Activated naive CD4-positive, alpha-beta T cell treated with anti-CD3 and anti-CD28 coated beads for 36 hours (primary cell): ENCODE measurements at places on chromosomes 6 and 20. TPM values are rescaled to one million over a fixed set of nuclear protein-coding genes. Genes with fewer than 3 reads are reported as not detected.

NRM gene
- 31.0 TPM for total RNA-seq

CST2 gene
- not detected for total RNA-seq

SIRPG gene
- total RNA-seq = 36.3 TPM

TRAPPC3L gene
- not detected for total RNA-seq

TAGAP gene
- total RNA-seq = 82.6 TPM

ANKRD6 gene
- 1.6 TPM for total RNA-seq

PSORS1C2 gene
- total RNA-seq = not detected
